ENCODE measurements at places on chromosomes 2 and 18.

DNA sequence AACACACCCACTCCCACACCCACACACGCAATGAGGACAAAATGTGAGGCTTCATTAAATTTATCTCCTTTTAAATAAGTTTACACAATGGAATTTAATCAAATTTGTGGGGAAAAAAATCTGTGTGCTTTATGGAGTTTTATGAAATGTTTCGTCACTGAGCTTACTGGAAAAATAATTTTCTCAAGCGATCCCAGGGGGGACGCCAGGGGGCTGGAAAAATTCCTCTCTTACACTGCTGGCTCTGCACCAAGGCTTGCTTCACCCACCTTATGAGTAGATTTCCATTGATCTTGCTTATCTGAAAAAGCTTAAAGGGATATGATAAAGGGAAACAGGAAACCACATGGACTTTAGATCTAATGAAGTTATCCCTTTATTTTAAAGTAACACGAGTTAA is 95.5 kb downstream of the CABYR start:
- no peak for DNase-seq

- DNase-seq: no peak
These were observed 112.0 kb downstream of the EPHA4 start for GRCh38 chr2:221460136-221460535.

DNA sequence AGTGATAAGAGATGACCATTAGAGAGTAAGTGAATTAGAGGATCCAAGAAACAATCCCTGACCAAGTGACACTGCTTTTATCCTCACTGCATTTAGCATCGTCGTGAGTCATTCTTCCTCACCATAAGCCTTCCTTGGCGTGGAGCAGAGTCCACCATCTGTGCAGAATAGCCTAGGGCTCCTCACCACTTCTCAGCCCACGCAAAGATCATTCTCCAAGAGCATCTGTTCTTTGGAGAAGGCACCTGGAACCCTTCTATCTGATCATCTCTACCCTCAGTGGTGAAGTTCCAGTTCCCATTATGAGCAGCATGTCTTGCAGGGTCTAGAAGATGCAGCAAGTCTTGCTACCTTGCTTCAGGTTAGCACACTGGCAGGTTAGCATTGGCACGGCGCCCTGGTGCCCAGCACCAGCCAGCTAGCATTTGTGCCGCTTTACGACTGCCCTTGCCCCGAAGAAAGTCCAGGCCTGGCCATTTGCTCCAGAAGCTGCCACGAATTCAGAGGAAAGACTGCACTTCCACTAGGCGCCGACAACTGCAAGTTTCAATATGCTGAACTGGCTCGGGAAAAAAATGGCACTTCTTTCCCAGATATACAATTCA is 225.8 kb downstream of the TTC32 start:
- no peak for DNase-seq

DNA sequence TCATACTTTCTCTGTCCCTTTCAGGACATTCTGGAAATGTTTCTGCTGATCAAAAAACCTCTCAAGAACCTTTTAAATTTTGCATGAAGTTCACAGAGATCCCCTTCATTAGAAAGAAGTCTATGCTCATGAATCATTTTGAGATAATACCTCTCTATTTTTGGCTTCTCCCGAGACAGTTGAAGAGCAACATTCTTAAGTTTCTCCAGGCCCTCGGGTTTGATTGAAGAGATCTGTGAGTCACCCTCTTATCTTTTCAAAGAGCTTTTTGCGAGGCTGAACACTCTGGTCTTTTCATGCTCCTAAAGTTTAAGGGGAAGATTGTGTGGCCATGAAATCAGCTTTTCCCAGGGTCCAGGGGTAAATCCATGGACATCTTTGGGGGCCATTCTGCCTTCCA is 354.2 kb downstream of the FBXO15 start:
- no peak for DNase-seq

DNA sequence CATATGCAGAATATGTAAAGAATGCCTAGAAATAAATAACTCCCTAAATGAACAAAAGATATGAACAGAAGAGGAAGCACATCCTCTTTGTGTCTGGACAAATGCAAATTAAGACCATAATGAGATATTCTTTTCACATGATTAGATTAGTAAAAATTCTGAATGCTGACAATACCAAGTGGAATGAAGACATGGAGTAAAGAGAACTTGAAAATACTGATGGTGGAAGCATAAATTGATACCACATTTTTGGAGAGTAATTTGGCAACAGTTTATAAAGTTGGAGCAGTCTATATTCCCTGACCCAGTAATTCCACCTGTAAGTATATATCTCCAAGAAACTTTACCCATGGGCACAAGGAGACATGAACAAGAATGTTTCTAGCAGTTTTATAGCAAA is 130.0 kb downstream of the CAPN13 start:
- no peak for DNase-seq

- DNase-seq: no peak
These were observed 50.7 kb downstream of the GALNT14 start for GRCh38 chr2:31087491-31087890.

DNA sequence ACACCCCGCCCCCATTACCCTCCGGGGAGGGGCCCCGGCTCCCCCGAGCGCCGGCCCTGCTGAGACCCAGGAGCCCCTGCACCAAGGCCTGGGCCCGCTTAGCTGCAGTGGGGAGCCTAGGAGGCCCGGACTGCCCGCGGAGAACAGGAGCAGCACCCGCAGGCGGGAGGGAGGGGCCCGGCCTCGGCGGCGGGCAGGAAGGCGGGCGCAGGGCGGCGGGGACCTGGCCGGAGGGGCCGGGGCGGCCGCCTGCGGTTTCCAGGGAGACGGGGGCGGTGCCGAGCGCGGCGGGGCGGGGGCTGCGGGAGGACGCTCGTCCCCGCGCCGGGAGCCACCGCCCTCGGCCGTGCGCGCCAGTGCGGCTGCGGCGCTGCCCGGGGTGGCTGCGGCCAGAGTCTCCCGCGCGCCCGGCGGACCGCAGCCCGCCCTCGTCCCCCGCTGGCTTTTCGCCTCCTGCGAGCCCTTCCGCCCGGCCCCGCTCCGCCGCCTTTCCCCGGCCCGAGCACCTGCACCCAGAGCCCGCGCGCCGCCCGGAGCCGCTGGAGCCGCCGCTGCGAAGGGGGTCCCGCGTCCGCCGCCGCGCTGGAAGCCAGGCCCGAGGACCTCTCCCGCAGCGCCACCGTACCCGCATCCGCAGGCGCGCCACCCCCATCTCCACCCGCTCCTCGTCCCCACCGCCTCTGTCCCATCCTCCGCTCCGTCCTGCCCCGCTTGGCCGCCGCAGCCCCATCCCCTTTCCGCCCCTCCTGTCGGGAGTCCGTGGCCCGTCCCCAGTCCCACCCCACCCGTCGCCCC is 17.2 kb downstream of the GPC1 start:
- DNase-seq: no peak

- DNase-seq: no peak
These were observed 110.9 kb downstream of the ROCK1 start for GRCh38 chr18:21000667-21001066.

- DNase-seq: no peak
These were observed 36.3 kb downstream of the HS6ST1 start for GRCh38 chr2:128282246-128282975.

DNA sequence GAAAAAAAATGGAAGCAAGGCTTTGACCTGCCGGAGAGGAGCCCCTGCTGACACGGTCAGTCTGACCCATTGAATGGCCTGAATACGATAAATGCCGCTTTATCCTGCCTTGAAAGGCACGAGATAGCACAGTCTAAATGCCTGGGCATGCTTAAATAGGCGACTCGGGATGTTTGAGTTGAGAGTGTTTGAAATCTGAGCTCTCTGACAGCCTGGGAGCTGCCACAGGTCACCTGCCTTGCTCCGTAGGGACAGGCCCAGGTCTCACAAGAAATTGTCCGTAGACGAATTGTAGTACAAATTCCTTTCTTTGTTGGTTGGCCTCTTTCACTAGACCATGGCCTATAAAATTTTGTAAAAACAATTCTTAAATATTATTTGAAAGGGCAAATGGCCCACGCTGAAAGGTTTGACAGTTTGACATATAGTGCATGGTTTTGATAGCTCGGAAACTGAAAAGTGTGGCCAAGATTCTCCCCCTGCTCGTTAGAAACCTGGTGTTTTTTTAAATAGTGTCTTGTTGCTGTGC is 72.8 kb downstream of the MEIS1 start:
- DNase-seq: no peak

DNA sequence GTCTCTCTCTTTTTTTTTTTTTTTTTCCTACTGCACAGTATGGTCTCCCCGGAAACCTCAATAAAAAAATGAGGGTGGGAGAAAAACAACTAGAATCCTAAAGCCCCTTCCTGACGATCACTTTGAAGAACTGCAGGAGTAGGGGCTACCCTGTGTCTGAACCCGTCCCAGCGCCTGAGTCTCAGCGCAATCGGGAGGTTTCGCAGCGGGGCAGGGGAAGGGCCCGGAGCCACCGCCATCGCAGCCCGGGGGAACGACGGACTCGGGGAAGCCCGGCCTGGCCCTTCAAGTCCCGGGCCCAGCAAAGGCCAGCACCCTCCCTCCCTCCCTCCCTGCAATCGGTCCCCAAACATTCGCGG is 411 bp downstream of the NARS1 start:
- no peak for DNase-seq

DNA sequence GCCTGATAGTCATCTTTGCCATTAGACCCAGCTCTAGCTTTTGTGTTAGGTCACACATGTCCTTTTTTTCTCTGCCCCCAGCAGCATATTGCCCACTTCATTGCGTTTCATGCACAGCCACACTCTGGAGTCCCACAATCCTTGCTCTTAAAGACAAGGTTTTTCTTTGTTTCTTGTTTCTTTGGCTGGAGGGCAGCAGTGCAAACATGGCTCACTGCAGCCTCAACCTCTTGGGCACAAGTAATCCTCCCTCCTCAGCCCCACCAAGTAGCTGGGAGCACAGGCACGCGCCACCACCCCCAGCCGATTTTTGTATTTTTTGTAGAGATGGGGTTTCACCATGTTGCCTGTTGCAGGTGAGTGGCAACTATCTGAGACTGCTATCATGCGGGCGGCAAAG is 16.9 kb upstream of the PAPOLG start:
- DNase-seq: no peak

DNA sequence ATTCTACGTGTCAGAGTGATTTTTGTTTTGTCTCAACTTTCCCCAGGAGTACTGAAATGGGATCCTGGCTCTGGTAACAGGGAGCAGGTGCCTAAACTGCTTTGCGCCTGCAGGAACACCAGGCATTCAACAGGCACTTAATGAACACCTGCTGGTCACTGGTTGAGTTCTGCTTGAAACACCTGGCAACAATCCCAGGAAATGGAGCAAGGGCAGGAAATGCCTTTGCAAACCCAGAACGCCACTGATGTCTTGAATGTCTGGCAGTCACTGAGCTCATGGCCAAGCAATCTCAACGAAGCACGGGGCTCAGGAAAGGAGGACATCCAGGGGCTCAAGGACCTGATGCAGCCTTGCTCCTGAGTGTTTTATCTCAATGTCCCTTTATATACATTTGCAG is 360.0 kb upstream of the RAB6C start:
- DNase-seq: no peak

DNA sequence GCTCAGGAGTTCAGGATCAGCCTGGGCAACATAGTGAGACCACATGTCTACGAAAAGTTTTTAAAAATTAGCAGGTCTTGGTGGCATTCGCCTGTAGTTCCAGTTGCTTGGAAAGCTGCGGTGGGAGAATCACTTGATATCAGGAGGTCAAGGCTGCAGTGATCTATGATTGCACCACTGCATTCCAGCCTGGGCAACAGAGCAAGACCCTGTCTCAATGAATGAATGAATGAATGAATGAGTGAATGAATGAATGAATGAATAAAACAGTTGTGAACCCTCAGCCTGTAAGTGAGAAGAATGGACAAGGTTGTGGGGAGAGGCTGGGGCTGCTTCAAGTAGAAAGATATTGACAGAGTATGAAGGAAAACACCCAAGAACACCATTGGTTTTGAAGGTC is 48.0 kb downstream of the ARHGAP28 start:
- DNase-seq: no peak

GRCh38 chr2:230899287-230899686 is 25.8 kb downstream of the GPR55 start:
- DNase-seq: peak; percentile 57

All from activated CD8-positive, alpha-beta memory T cell treated with anti-CD3 and anti-CD28 coated beads for 24 hours (primary cell).